ENCODE measurements at places on chromosomes 6 and 20.

DNA sequence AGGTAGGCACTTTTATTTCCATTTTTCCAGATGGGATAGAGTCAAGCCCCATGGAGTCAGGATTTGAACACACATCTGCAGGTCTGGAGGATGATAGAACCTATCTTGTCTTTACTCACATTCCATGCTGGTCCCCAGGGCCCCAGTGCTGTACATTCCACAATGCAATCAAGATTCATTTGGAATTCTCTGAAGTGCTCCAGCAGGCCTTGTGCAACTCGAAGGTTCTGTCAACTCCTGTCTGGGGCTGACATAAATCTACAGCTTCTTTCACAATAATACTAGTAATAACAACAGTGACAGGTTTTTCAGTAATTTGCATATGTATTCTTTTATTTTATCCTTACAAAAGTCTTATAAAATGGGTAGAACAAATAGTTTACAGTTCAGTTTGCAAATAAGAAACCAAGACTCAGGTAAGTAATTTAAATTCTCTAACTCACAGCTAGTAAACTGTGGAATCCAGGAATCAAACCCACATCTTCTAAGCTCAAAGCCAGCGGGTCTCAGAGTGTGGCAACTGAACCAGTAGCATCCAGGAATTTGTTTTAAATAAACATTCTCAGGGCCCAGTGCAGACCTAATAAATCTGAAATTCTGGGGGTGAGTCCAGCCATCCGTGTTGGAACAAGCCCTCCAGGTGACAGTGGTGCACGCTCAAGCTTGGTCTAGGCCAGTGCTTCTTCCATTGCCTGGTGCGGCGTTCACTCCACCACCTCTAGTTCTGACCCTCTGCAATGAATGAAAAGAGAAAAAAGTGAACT, 137.0 kb upstream of the TNFAIP3 start:
- DNase-seq, result no peak

DNA sequence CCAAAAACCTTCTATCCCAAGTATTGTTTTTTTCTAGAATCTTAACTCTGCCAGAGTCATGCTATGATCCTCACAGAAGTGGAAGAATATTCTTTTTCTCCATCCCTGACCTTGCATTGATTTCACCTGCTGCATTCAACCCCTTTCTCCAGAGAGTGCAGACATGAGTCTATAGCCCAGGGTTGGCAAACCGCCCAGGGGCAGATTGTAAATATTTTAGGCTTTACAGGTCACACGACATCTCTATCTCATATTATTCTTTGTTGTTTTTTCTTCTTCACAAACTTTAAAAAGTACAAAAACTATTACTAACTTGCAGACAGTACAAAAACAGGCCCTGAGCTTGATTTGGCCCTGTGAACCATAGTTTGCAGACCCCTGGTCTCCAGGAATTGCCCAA, 112.1 kb upstream of the ASF1A start:
- no peak for DNase-seq

GRCh38 chr6:16168858-16169257, 40.0 kb downstream of the MYLIP start:
- DNase-seq, result no peak

DNA sequence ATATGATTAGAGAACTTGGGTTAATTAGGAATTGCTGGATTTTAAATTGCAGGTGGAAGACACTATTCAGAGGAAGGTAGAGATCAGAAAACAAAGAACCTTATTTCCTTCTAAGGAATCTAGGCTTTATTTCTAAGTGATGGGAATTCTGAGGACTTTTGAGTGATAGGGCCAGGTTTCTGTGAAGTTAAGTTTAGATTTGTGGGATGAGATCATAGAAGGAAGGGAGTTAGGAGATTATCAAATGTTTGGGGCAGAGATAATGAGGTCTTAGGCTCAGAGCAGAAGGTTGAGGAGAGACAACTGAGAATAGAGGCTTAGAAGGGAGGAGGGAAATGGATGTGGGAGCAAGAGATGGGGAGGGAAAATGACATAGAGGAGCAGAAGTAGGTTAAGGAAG, 109.7 kb upstream of the MMS22L start:
- DNase-seq, result no peak

- DNase-seq, result no peak
Measured at GRCh38 chr6:139728876-139729427, 354.5 kb upstream of the CITED2 start.

DNA sequence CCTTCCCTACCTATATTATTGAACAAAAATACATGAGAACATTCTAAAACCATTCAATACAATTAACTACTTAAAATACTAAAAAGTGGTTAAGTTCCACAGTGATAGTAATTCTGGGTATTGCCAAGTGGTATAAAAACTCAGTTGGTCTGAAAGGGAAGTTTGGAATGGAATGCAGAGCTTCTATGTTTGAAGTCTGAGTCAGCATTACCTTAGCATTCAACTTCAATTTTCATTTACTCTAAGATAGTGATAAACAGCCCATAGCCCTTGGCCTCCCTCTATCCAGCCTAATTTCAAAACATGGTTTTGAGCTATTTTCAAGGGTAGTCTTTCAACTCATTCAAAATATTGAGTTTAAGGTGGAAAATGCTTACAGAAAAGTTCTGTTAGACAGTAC, 140.4 kb upstream of the ASCC3 start:
- DNase-seq, result no peak

- no peak for DNase-seq
Measured at GRCh38 chr20:25453035-25453810, 45.8 kb downstream of the GINS1 start.

- no peak for DNase-seq
Measured at GRCh38 chr20:37907677-37908401, 4.9 kb downstream of the VSTM2L start.

DNA sequence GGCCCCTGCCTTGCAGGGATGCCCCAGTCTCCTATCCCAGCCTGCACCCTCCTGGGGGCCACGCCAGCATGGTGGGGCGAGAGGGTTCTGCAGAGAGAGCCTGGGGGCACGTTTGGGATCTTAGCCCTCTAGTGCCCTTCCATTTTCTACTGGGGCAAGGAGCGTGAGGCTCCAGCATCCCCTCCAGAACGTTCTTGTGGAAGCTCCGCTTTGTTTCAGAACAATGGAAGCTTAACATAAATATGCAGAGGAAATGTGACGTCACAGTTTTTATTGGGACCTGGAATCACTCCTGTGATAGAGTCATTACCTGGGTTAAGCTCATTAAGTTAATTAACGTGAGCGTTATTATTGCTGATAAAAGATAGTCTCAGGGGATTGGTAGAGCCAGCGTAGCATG, 19.6 kb downstream of the BHLHE23 start:
- no peak for DNase-seq

- DNase-seq, result no peak
Measured at GRCh38 chr6:169801396-169802160, 50.2 kb downstream of the ERMARD start.

- DNase-seq, result no peak
Measured at GRCh38 chr6:122984393-122984792, 11.6 kb upstream of the CLVS2 start.

DNA sequence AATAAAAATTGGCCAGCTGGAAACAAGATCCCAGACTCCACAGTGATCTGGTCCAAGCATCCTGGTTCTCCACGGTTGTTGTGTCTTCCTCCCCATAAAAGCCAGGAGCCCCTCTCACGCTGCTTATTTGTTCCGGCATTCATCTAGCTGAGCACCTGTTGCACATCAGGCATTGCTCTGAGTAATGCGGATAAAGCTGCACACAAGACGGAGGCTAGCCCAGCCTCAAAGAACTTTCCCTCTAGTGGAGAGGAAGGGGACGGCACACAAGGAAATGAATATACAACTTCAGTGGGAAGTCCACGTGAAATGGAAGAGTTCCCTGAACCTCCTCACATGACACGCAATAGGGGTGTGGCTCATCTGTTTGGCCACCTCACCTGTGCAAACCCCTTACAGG, 30.3 kb upstream of the NXT1 start:
- DNase-seq, result peak; percentile 8

DNA sequence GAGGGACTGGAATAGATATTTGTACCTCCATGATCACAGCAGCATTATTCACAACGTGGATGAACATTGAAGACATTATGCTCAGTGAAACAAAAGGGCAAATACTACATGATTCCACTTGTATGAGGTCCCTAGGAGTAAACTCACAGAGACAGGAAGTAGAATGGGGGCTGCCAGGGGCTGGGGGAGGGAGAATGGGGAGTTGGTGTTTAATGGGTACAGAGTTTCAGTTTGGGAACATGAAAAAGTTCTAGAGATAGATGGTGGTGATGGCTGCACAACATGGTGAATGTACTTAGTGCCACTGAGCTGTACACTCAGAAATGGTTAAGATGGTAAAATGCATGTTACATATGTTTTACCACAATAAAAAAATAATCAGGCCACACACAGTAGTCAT, 164.3 kb upstream of the RREB1 start:
- DNase-seq, result no peak

DNA sequence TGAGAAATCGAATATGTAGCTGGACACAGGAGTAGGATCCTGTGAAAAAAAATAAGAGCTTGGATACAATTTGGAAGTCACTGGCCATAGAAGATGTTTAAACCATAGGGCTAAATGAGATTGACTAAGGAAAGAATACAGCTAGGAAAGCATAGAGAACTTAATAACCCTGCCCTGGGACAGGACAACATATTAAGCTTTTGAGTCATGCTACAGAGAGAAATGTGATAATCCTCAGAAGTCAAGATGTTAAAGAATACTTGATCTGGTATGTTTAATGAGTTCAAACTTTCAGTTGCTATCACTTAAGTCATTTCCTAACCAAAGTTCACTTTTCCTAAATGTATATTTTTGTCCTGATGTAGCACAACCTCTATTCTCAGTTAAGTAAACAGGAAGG, 154.6 kb upstream of the TSHZ2 start:
- no peak for DNase-seq

- no peak for DNase-seq
Measured at GRCh38 chr6:42220807-42221206, 3.1 kb upstream of the MRPS10 start.

- no peak for DNase-seq
Measured at GRCh38 chr6:33691456-33692077, 19.9 kb downstream of the UQCC2 start.

DNA sequence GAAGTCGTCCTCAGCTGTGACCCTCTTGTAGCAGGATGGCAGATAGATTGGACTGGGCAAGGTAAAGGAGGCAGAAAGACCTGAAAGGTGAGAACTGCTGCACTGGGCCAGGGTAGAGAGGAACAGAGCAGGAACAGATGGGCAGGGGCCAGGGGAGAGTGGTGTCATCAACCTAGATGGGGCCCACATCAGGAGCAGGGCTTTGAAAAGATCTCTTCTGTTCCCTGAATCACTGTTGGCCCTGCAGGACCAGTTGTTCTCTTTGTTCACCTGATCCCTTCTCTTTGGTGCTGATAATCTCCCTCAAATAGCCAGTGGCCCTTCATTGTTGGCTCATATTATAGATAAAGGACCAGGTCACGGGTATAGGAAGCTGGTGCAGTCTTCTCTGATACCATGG, 59.9 kb downstream of the DTD1 start:
- DNase-seq, result no peak

GRCh38 chr20:8809107-8809953, 259.6 kb upstream of the PLCB4 start:
- DNase-seq, result no peak
